Activated naive CD8-positive, alpha-beta T cell treated with anti-CD3 and anti-CD28 coated beads, Interleukin-2, amount 50 U/mL, for 24 hours (primary cell): ENCODE measurements at places on chromosomes 11 and 22.

DNA sequence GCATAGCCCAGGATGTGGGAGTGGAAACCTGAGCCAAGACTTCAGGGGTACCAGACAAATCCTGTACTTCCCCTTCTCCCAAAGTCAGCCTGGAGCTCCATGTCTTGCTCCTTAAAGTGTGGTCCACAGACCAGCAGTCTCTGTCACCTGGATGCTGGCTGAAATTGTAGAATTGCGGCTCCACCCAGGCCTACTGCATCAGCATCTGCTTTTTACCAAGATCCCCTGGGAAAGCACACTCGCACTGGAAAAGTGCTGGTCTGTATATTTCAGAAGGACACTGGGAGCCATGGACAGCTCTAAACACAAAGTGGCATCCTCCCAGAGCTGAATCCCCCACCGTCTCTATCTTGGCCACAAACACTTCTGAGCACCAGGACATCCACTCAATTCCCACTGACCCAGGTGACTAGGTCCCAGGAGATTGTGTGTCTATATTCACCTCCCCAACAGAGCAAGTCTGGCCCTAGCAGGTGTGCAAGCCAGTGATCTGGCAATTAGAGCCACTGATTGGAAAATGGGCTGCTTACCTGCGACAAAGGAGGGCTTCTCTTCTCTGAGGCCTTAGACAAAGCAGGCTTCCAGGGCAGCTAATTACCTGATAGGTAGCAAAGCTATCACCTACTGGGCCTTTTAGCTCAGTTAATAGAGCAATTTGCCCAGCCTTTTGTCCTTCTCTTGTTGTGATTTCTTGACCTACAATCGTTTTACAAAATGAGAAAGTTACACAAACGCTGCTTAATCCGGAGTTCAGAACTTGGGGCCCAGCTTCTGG is 443.3 kb downstream of the MN1 start:
- DNase-seq, result no peak

DNA sequence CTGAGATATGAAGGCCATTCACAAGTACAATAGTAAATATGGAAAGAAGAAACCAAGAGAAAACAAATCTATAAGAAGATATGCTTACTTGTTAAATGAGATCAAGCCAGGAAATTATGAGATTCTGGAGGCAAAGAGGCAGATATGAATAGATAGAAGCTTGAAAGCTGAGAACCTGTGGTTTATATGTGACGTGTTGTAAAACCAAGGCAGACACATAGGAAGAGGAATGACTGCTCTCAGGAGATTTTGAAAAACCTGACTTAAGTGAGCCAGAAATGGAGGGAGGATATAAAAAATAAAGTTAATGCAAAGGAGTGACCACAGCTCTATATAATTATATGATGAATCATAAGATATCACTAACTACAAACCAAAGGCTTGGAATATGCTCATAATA is 1160.5 kb upstream of the CNTN5 start:
- DNase-seq, result no peak

- no peak for DNase-seq
Measured at GRCh38 chr11:26960281-26960680, 33.6 kb upstream of the FIBIN start.

DNA sequence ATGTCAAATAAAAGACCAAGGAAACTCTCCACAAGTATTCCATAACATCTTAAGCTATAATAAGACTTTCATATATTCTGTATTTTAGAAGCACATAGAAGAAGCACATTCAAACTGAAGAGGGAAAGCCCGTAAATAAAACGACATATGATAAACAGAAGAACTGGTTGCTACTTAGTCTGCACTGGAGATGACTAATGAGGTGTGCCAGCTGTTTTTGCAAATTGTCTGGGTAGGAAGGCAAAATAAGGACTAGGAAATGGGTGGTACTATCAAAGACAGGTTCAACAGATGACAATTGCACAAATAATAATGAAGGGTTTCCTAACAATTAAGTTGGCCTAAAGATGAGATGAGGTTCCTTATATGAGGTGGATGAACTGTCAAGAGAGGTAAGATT is 593.2 kb upstream of the CCDC179 start:
- no peak for DNase-seq

- DNase-seq, result no peak
Measured at GRCh38 chr11:110939471-110939870, 227.2 kb upstream of the ARHGAP20 start.

DNA sequence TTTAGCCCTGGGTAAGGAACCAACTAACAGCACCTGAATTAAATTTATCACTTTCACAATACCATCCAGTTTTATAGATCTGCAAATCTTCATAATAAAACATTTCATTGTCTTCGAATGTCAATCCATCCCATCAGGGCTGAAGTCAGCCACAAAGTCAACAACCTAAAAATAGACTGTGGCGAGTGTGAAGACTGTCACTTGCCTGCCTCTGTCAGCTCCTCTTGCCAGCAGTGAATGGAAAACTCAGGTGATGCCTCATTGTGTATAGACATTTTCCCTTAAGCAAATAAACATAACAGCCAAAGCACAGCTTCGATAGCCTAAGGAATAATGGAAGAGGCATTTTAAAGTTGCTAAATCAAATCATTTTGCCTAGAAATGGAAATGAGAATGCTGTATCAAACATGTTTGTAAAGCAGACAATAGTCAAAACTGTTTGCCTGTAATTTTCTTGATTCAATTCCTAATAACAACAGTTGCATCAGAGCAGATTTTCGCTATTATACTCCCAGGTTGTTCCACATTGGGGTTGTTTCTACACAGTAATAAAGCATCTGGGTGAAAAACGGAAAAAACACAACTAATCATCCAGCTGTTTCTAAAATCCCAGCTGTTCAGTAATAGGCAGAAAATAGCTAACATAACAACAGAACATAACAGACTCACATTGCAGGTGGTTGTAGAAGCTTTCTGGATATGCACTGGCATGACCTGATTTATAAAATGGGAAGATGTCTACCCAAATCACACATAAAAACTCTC is 15.7 kb downstream of the KCNA4 start:
- DNase-seq, result no peak

DNA sequence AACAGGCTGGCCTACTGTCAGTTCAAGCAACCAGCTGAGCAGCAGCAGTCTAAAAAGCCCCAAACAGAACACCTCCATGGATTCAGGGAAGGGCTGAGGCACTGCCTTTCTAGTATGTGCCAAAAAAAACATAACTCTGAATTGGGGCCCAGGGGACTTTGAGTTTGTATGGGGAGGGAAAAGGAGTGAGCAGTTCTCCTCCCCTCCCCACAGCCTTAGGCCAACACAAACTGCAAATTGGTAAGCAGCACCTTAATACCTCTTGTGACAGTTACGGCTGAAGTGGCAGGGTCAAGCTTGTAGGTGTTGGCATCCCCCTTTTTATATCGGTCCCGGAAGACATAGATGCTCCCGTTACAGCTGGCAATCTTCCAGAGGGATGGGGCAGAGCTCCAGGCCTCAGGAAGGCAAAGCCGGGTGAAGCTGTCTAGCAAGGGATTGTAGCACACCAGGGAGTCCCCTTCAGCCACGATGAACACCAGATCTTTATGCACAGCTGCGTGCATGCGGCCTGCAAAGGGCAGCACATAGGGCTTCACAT is 6.0 kb downstream of the KBTBD4 start:
- no peak for DNase-seq

- DNase-seq, result no peak
Measured at GRCh38 chr22:23078462-23078787, 8.1 kb downstream of the GNAZ start.

DNA sequence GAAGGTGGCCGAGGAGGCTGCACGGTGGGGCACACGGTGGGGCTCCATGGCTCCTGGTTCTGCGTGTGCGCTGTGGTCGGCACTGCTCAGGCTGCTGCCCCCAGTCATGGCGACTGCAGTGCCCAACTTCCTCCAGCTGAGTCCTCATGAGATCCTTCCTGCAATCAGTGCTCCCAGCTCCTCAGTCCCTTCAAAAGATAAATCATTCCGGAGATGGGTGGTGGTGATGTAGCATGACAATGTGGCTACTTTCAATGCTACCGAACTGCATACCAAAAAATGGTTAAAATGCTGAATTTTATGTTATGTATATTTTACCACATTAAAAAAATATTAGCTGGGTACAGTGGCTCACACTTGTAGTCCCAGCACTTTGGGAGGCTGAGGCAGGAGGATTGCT is 14.1 kb upstream of the VPREB1 start:
- no peak for DNase-seq

- no peak for DNase-seq
Measured at GRCh38 chr11:35629914-35630313, 11.7 kb downstream of the FJX1 start.

GRCh38 chr11:72720047-72720446 is 32.2 kb downstream of the ARAP1 start:
- DNase-seq, result no peak

DNA sequence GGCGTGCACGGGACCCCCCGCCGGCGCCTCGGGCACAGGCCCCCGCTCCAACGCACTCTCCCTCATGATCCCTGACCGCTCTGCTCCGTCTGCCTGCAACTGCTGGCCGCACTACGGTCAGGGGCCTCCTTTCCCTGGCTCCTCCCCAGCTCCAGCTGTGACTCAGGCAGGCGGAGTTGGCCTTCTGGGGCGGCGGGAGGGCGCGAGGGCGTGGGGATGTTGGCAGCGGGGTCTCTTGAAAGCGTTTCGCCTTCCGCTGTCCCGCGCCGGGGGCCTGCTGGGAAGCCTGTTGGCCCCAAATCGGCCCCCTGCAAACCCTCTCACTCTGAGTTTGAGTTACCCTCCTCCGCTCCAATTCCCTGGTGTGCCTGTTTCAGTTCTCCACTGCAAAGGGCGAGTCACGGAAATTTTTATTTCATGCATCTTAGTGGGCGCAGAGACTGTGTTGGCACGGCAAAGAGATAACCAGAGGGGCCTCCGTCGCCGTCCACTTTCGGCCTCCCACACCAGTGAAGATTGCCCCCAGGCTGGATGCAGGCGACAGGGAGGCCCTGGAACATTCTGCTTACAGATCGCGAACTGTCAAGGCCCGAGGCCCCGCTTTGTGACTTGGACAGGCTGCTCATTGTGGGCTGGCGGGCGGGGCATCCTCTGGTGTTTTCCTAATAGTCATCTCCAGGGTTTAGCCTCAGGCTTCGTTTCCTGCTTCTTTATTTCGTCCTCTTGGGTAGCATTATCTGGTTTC is at the start of gene CAVIN3:
Gene CAVIN3, minus strand, starts transcription at position 91 of the 745 bp plus-strand sequence. Its CDS starts 25 bp downstream, at position 66.
- peak; percentile 86 for DNase-seq

- DNase-seq, result no peak
Measured at GRCh38 chr11:121441521-121441920, 10.6 kb upstream of the SORL1 start.

GRCh38 chr22:43277987-43278601 is 65.1 kb downstream of the SCUBE1 start:
- no peak for DNase-seq

- no peak for DNase-seq
Measured at GRCh38 chr11:134476435-134477021, 64.5 kb upstream of the B3GAT1 start.

- DNase-seq, result peak; percentile 75
Measured at GRCh38 chr22:20205964-20206708, 55.3 kb upstream of the CCDC188 start.

- DNase-seq, result peak; percentile 57
Measured at GRCh38 chr11:46119352-46120216, 1.7 kb downstream of the PHF21A start.

DNA sequence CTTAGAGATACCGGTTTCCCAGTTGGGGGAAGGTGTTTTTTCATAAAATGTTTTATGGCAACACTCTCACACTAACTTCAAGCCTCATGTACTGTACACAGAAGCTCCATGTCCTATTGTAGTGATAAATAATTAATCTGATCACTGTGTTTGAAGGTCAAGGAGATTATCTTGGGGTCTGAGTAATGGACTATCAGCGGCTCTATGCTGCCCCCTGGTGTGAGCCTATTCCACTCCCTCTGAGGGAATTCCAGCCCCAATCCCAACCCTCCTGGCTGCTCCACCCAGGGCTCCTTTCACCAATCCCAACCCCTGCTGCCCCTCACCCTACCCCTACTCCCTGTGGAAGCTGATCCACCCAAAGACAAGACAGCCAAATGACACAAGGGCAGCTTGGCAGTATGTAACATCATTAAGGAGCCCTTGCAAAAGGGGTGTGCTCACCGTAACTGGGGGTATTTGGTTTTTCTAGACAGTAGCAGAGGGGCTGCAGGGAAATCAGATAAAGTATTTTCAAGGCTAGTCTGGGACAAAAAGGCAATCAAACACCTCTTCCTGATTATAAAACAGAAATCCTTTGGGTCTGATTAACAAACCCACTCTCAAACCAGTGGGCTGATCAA is 22.3 kb downstream of the HPS4 start:
- peak; percentile 64 for DNase-seq

- DNase-seq, result no peak
Measured at GRCh38 chr11:132962041-132962440, 570.3 kb downstream of the OPCML start.

DNA sequence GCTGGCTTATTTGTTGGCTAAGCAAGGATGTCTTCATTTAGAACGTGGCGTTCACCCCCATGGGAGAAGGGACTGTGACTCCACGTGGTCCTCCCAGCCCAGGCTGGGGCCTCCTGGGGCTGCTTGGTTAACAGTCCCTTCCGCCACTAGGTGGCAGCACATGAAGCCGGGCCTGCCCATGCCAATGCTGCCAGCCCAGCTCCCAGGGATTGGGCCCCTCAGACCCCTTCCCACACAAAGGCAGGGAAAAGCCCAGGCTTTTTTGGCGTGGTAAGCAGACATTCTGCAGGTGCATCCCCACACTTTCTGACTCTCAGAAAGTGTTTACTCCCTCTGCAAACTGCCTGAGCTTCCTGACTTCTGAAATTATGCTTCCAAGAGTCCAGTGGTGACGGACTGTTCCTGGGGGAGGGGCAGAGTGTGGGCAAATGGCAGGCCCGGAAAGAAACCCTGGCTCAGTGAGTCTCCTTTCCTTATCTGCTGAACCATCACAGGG is 3.1 kb downstream of the CBX6 start:
- DNase-seq, result peak; percentile 93

GRCh38 chr22:37416389-37416788 is 10.9 kb downstream of the ELFN2 start:
- no peak for DNase-seq
